ENCODE measurements at places on chromosomes 7 and 10. TPM values are rescaled to one million over a fixed set of nuclear protein-coding genes. Genes with fewer than 3 reads are reported as not detected.

The FANK1 gene
- total RNA-seq, result 0.49 TPM

The PIP gene
- not detected for total RNA-seq

The NEUROG3 gene
- not detected for total RNA-seq

The HOXA3 gene
- 3.6 TPM for total RNA-seq

The NEUROD6 gene
- total RNA-seq, result not detected

The IDI2 gene
- 107 TPM for total RNA-seq

The CCL24 gene
- not detected for total RNA-seq

The LRRN3 gene
- total RNA-seq, result 0.15 TPM

The INMT gene
- total RNA-seq, result 7.6 TPM

- no peak for DNase-seq
- H3K36me3 ChIP-seq, result no peaks in the 10 kb centered on the region
- H3K4me3 ChIP-seq, result no peak overlapping the region
- H3K27me3 ChIP-seq, result peaks cover 3% of the 10 kb centered on the region
Measured at GRCh38 chr10:93622942-93623341, 10.6 kb downstream of the PDE6C start.

DNA sequence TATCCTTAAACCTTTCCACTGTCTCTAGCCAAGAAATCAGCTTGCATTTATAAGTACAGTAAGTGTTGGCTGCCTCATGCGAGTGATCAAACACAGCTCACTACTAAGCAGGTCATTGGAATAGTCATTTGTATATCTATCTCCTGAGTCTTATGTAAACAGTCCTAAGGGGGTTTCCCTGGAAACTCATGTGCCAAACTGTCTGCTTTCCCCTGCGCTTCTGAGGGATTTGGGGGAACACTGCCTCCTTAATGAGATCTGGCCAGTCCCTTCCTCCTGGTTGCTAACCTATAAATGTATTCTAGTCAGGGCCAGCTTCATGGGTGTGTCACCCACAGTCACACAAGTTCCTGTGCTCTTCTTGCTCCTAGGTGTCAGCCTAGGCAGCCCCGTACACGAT is 133.1 kb downstream of the CD36 start:
- peaks cover 41% of the 10 kb centered on the region for H3K4me1 ChIP-seq
- H3K4me3 ChIP-seq, result no peak overlapping the region
- H3K27ac ChIP-seq, result no peak overlapping the region
- no peaks in the 10 kb centered on the region for H3K27me3 ChIP-seq

GRCh38 chr10:105183536-105183935 is 542.4 kb downstream of the SORCS3 start:
- H3K4me3 ChIP-seq, result no peak overlapping the region
- DNase-seq, result no peak
- H3K4me1 ChIP-seq, result no peaks in the 10 kb centered on the region
- no peaks in the 10 kb centered on the region for H3K36me3 ChIP-seq

- no peak for DNase-seq
- H3K27ac ChIP-seq, result peak overlapping the region; percentile 87
Measured at GRCh38 chr10:6514844-6515780, 65.0 kb downstream of the PRKCQ start.

- no peak overlapping the region for H3K4me3 ChIP-seq
- no peaks in the 10 kb centered on the region for H3K4me1 ChIP-seq
- H3K27me3 ChIP-seq, result no peaks in the 10 kb centered on the region
- DNase-seq, result no peak
- no peaks in the 10 kb centered on the region for H3K36me3 ChIP-seq
Measured at GRCh38 chr10:47403446-47404318, 19.6 kb upstream of the ZNF488 start.

DNA sequence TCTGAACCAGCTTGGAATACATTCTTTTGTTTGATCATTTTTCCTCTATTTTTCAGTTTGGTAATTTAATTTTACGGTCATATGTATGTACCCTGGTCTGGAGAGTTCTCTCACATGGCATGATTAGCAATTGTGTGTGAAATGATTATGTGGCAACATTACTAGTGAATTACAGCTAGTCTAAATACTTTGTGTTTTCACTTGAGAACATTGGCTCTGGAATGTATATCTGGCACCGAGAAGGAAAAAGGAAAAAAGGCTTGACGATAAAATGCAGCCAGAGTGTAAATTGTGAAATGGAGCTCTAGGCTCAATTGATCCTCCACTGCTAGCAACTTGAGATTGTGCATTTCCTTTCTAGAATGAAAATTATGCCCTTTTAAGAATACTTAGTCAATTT is 397.2 kb downstream of the EXOC4 start:
- no peak overlapping the region for H3K27ac ChIP-seq
- H3K4me1 ChIP-seq, result no peaks in the 10 kb centered on the region
- no peaks in the 10 kb centered on the region for H3K27me3 ChIP-seq
- H3K4me3 ChIP-seq, result no peak overlapping the region
- no peaks in the 10 kb centered on the region for H3K36me3 ChIP-seq

GRCh38 chr7:127667759-127668530 is 16.0 kb downstream of the SND1 start:
- no peaks in the 10 kb centered on the region for H3K36me3 ChIP-seq
- no peak for DNase-seq
- H3K27ac ChIP-seq, result no peak overlapping the region
- H3K27me3 ChIP-seq, result no peaks in the 10 kb centered on the region

- no peak overlapping the region for H3K4me3 ChIP-seq
- DNase-seq, result no peak
- H3K36me3 ChIP-seq, result no peaks in the 10 kb centered on the region
- H3K27ac ChIP-seq, result no peak overlapping the region
- no peaks in the 10 kb centered on the region for H3K27me3 ChIP-seq
- H3K4me1 ChIP-seq, result peaks cover 8% of the 10 kb centered on the region
Measured at GRCh38 chr7:46934198-46934825, 647.6 kb downstream of the TNS3 start.

GRCh38 chr7:11060893-11061292 is 87.2 kb downstream of the PHF14 start:
- no peaks in the 10 kb centered on the region for H3K27me3 ChIP-seq
- peaks cover 16% of the 10 kb centered on the region for H3K36me3 ChIP-seq
- H3K27ac ChIP-seq, result no peak overlapping the region
- H3K4me3 ChIP-seq, result no peak overlapping the region

DNA sequence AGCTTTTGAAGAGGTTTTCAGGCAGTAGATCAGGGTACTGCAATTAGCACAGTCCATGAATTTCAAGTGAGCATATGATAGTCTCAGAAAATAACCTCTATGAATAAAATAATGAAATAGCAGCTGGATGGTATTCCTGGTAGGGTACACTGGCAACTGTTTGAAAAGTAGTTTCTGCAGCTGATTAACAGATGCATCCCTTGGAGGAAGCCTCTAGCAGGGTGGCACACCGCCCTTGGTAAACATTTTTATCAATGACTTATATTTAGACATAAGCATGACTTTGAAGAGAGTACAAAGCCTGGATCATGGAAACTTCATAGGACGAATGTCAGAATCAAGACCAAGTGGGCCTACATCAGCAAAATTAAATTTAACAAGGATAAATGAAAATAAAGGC is 26.8 kb downstream of the WNT16 start:
- no peak overlapping the region for H3K27ac ChIP-seq
- H3K4me3 ChIP-seq, result no peak overlapping the region
- no peaks in the 10 kb centered on the region for H3K27me3 ChIP-seq
- no peaks in the 10 kb centered on the region for H3K4me1 ChIP-seq

GRCh38 chr10:112465299-112465883 is 18.4 kb downstream of the VTI1A start:
- H3K4me1 ChIP-seq, result no peaks in the 10 kb centered on the region
- no peak overlapping the region for H3K4me3 ChIP-seq
- H3K27me3 ChIP-seq, result no peaks in the 10 kb centered on the region
- DNase-seq, result no peak
- H3K27ac ChIP-seq, result no peak overlapping the region

DNA sequence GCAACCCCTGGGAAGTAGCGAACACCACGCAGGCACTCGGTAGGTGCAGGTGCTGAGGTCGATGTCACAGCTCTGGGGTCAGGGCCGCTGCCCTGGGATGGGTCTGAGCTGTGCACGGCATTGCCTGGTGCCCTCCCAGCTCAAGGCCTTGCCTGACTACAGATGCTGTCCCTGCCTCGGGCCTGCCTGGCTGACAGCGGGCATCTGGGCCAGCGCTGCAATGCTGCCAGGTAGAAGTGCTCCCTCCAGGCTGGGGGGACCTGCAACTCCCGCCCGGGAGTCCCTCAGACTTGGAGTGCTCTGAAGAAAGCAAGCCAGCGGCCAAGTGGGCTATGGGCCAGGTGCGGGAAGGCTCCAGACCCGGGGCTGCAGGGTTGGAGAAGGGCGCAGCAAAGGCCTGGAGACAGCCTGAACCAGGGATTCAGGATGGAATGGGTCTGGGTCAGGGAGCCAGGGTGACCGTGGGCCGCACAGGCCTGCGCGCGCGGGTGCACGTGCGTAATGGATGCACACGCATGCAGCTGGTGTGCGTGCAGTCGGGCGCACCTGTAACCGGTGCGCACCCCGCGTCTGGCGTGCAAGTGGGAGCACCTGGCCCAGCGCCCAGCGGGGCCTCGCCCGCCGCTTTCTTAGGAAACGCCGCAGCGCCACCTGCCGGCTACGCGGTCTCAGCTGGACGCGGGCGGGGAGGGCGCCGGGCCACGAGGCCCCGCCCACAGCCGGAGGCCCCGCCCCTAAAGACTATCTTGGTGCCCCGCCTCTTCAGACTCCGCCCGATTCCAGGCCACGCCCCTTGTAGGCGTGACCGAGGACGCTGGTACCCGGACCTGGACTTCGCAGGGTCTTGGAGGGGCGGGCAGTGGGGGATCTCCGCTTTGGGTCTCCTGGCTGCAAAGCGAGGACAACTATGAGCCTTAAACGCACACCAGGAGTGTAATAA is 46.7 kb downstream of the MICALL2 start:
- peak; percentile 89 for DNase-seq
- H3K4me1 ChIP-seq, result no peaks in the 10 kb centered on the region
- no peak overlapping the region for H3K4me3 ChIP-seq
- H3K27me3 ChIP-seq, result peaks cover 46% of the 10 kb centered on the region
- no peak overlapping the region for H3K27ac ChIP-seq

DNA sequence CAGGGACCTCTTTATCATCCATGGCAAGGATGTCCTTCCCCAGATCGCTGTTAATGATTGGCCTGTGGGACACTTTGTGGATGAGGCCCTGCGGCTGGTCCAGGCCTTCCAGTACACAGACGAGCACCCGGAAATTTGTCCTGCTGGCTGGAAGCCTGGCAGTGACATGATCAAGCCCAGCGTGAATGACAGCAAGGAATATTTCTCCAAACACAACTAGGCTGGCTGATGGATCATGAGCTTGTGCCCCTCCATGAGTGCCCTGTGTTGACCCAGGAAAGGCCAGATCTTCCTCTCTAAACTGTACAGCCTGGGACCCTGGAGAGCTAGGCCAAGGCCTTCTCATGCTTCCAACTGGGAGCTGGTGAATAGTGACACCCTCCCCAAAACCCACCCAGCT is 124.1 kb downstream of the CUL2 start:
- H3K27ac ChIP-seq, result no peak overlapping the region
- H3K36me3 ChIP-seq, result no peaks in the 10 kb centered on the region
- no peak for DNase-seq
- no peak overlapping the region for H3K4me3 ChIP-seq
- H3K4me1 ChIP-seq, result peaks cover 3% of the 10 kb centered on the region

DNA sequence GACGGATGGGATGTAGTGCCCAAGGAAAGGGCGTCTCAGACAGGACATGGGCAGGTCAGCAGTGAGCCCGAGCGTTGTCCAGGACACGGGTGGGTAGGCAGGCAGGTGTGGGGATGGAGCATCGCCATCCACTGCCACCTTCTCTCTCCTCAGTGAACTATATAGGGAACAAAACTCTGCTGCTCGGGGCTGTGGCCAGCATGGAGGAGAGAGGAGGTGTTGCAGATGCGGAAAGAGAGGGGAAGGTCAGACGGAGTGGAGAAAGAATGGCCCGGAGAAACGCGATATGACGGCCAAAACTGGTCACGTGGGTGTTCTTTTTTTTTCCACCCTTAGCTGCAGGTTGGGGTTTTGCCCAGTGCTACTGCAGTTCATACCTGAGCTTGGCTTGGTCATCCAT is 71.2 kb downstream of the GRID1 start:
- no peak for DNase-seq
- H3K27me3 ChIP-seq, result peaks cover 7% of the 10 kb centered on the region
- H3K4me1 ChIP-seq, result no peaks in the 10 kb centered on the region

- no peaks in the 10 kb centered on the region for H3K27me3 ChIP-seq
- no peaks in the 10 kb centered on the region for H3K36me3 ChIP-seq
- no peak overlapping the region for H3K4me3 ChIP-seq
- H3K4me1 ChIP-seq, result no peaks in the 10 kb centered on the region
Measured at GRCh38 chr10:118362103-118362502, 20.0 kb upstream of the FAM204A start.

- H3K4me3 ChIP-seq, result no peak overlapping the region
- DNase-seq, result no peak
- no peaks in the 10 kb centered on the region for H3K27me3 ChIP-seq
- no peaks in the 10 kb centered on the region for H3K36me3 ChIP-seq
- H3K4me1 ChIP-seq, result no peaks in the 10 kb centered on the region
Measured at GRCh38 chr10:61878740-61879068, 22.8 kb upstream of the ARID5B start.

GRCh38 chr7:104795616-104796398 is 218.2 kb upstream of the KMT2E start:
- H3K27ac ChIP-seq, result no peak overlapping the region
- H3K4me1 ChIP-seq, result no peaks in the 10 kb centered on the region
- H3K4me3 ChIP-seq, result no peak overlapping the region
- H3K36me3 ChIP-seq, result no peaks in the 10 kb centered on the region
- no peak for DNase-seq
- peaks cover 4% of the 10 kb centered on the region for H3K27me3 ChIP-seq

GRCh38 chr10:20300735-20301134 is 484.5 kb downstream of the PLXDC2 start:
- no peaks in the 10 kb centered on the region for H3K36me3 ChIP-seq
- DNase-seq, result no peak
- H3K27me3 ChIP-seq, result no peaks in the 10 kb centered on the region
- no peak overlapping the region for H3K27ac ChIP-seq
- H3K4me3 ChIP-seq, result no peak overlapping the region
- no peaks in the 10 kb centered on the region for H3K4me1 ChIP-seq

- H3K27ac ChIP-seq, result no peak overlapping the region
- DNase-seq, result no peak
Measured at GRCh38 chr10:12595936-12596576, 246.7 kb downstream of the CAMK1D start.

GRCh38 chr7:20030417-20030816 is 186.8 kb downstream of the MACC1 start:
- DNase-seq, result no peak
- H3K36me3 ChIP-seq, result no peaks in the 10 kb centered on the region
- no peak overlapping the region for H3K4me3 ChIP-seq
- no peaks in the 10 kb centered on the region for H3K27me3 ChIP-seq
- H3K4me1 ChIP-seq, result no peaks in the 10 kb centered on the region
- H3K27ac ChIP-seq, result no peak overlapping the region

- H3K27ac ChIP-seq, result no peak overlapping the region
- H3K4me3 ChIP-seq, result no peak overlapping the region
- no peaks in the 10 kb centered on the region for H3K27me3 ChIP-seq
Measured at GRCh38 chr7:8057566-8057965, 89.0 kb downstream of the GLCCI1 start.

Measured in psoas muscle (tissue), 8 donors.